ENCODE measurements at places on chromosomes 2 and 18.

GRCh38 chr2:85485815-85486214 is 53.2 kb upstream of the MAT2A start:
- DNase-seq: no peak

- DNase-seq: no peak
These were observed 596.6 kb upstream of the GYPC start for GRCh38 chr2:126059379-126059778.

DNA sequence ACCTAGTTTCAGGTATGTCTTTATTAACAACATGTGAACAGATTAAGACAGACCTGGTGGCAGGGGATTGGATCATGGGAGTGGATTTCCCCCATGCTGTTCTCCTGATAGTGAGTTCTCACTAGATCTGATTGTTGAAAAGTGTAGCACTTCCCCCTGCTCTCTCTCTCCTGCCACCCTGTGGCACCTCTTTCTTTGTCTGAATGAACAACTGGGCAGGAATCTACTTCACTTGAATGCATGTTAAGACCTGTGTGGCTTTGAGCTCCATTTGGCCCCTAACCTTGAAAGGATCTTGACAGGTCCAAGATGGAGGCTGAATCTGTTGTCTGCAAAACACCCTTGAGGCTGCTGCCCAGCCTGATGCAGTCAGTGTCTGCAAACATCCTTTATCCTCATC is 194.4 kb downstream of the RNF144A start:
- DNase-seq: no peak

DNA sequence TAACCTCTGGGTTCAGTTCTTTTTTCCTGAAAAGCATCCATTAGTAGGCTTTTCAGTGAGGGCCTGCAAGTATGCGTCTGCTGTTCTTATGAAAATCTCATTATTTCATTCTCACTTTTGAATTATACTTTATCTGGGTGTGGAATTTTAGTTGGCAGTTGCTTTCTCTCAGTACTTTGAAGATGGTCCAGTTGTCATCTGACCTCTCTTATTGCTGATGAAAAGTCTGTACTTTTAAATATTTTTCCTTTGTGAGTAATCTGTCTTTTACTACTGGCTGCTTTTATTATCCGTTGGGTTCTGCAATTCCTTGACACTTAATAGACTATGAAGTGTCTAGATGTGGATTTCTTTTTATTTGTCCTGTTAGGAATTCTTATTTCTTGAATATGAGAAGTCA is 307.8 kb downstream of the CYP26B1 start:
- no peak for DNase-seq

DNA sequence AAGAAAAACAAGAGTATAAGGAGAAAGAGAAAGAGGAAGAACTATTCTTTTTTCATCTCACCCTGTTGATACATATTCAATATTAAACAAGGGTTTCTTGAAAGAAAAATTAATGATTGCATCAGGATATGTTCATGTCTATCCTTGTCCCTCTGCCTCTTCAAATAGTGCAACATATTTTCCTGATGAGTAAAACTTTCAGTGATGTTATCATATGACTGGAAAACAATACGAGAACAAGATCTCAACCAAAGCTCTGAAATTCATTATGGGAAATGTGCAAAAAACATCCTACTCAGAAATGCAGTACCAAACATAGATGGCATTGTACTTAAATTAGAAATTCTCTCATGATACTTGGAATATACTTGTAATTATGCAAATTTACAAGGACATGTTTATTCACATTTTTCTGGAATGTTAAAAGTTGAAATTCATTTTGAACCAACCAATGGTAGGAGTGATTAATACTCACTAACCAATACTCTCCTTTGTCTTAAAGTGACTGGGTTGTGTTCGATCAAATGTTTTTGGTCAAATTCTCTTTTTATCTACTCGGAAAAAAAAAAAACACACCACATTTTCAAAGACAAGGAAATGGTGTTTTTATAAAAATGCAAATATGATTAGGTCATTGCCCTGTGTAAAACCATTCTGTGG is 148.9 kb upstream of the GULP1 start:
- DNase-seq: no peak

DNA sequence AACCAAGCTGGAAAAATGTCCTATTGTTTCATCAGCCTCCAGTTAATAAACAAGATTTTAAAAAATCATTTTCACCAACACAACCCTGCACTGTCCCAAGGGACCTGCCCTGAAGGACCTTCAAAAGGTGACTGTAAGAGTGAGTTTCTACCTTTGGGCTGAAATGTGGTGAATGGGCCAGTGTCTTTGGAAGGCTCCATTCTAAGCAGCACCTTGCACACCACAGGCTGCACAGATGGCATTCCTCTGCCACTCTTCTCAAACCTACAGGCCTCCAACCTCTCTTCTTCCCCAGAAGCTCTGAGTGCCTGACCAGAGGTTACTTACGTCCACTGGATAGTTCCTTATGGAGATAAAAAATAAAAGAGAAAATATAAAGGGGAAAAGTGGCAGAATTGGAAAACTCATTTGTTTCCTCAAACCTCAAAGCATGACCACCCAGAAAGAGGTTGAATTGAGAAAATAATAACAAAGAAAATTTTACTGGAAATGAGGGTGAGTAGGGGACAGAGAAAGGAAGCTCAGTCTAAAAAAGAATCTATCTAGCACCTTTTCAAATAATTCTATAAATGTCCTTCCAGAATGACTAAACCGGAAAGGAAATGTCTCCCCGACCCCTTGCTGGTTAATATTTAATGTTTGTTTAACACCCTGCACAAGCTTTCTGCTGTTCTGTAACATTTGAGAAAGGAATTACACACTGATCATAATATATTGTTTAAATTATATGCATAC is 175.7 kb downstream of the METTL4 start:
- no peak for DNase-seq

DNA sequence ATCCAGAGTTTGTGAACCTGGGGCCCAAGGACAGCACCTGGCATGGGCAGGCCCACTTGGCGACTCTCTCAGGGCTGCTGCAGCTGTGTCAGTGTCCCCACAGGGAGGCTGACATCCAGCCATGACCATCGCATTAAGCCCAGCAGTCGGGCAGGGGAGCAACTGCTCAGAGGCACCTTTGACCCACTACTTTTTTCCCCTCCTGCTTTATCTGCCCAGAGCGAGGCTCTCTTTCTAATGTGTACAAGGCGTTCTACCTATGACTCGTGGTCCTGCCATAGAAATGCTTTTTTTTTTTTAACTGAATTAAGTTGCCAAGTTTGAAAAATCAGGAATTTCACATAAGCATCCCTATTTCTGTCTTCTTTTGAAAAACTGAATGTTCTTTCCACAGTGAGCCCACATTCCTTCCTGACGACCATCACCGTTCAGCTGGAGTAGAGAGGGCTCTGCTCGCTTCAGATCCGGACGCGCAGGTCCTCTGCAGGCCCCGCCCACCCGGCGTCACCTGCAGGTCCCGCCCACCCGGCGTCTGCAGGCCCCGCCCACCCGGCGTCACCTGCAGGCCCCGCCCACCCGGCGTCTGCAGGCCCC is 403 bp upstream of the CLUL1 start:
- no peak for DNase-seq

GRCh38 chr2:144330951-144331673 is 188.8 kb downstream of the ZEB2 start:
- DNase-seq: no peak

GRCh38 chr2:239731422-239731821 is 293.7 kb downstream of the NDUFA10 start:
- DNase-seq: no peak
